ENCODE measurements at places on chromosomes 7 and 10.

- DNase-seq: no peak
Measured at GRCh38 chr7:80591654-80592053, 46.8 kb upstream of the CD36 start.

- peak; percentile 22 for DNase-seq
Measured at GRCh38 chr10:73910764-73911552, at the start of gene PLAU. Gene PLAU (plus strand): TSS chr10:73911132. CDS start chr10:73911556, 424 bp downstream.

DNA sequence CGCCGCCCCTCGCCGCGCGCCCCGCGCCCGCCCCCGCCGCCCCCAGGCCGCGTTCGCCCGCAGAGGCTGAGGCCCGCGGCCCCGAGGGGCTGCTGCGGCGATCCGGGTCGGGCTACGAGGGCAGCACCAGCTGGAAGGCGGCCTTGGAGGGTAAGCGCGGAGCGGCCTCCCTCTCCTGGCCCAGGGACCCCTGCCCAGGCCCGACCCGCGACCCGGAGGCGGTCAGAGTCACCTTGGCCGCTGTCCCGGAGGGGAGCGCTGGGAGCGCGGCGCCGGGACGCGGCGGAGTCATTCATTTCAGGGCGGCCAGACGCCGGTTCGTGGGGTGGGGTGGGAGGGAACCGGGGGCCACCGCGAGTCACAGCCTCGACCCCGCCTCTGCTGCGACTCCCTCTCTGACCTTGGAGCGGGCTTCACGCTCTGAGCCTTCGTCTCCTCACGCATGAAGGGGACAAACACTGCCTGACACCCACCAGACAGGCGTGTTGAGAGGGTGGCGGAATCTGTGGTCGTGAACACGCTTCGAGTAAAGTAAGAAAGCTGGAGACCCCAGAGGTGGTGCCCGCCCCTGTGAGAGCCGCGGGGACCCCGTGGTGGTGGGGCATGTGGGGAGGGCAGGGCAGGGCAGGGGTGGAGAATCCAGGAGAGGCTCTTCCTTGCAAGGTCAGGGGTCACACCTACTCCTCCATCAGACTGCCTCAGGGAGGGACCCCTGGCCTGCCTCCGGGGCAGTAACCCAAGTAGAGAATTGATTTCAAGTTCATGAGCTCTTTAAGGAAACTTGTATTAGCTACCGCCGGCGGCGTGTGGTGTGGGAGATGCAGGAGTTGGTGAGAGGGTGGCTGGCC lies 707 bp downstream of the CLEC2L start:
- DNase-seq: no peak

DNA sequence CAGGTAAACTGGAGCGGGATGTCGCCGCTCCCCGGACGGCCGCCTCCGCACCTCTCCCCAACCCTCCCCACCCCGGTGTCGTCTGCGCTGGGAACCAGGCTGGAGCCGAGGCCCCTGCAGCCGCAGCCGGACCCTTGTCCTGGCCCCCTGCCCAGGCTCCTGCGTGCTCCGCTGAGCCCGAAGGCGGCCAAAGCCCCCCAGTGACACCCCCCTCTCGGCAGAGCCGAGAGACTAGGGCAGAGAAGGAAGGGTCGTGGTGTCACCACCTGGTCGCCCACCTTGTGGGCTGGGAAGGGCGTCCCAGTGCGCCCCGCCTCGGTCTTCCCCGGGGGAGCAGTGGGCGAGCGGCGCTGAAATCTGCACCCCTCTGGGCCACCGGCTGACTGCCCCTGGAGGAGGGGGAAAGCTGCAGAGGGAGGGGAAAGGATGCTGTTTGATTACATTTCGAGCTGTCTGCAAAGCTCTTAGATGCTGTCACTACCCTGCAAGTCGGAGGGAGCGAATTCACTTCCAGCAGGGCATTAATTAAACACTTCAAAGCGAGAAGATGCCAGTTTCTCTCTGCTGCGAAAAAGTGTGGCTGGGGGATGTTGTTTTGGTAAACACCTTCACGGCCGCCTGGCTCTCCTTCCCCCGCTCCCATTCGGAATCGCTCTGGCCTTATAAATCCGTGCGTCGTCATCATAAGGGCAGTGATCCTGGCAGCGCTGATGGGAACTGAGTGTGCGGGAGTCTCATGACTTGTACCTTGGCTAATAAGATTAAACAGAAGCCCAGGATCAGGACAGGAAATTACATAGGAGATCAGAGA lies 622 bp downstream of the DYNC1I1 start:
- no peak for DNase-seq

DNA sequence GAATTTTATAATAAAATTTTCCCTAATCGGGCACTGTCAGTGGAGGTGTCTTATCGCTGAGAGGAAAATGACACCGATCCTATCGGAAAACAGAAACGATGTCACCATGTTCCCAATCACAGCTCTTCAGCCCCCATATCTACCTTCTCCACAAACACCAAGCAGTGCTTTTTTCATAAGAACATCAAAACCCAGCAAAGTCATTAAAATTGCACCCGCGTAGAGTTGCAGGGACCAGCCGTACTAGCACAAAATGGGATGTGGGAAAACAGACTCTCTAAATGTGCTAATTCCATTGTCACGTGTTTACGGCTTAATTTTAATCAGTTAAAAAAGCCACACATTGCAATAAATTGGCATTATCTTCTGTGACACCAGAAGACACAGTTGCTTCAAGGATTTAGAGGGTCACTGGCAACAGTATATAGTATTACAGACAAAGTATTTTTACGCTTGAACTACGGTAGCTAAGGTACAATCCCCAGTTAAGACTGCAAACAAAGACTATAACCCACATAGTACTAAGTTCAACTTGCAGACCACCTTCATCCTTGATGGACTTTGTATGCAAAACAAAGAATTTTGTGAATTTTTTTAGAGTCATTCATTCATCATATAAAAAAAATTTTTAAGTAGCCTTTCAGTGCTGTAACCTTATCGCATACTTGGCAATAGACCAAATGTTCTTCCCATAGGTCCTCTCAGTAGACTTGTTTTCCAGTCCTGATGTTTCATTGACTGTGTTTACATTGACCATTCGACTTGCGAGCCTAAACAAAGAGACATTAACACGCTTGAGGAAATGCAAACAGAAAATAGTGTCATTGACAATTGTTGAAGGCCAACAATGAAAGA lies 116.0 kb downstream of the VTI1A start:
- no peak for DNase-seq

- DNase-seq: no peak
Measured at GRCh38 chr10:114850126-114850525, 28.5 kb downstream of the FHIP2A start.

GRCh38 chr10:110344622-110345021 lies 39.9 kb upstream of the SMNDC1 start:
- DNase-seq: no peak

DNA sequence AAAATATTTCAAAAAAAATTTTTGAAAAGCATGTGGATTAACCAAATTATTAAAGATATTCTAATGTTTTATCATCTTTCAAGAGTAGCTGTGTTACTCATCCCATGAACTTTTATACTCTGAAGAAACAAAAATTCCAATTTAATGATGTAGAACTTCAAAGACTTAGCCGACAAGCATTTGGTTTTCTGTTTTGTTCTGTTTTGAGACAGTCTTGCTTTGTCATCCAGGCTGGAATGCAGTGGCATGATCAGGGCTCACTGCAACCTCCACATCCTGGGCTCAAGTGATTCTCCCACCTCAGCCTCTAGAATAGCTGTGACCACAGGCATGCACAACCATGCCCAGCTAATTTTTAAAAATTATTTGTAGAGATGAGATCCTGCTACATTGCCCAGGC lies 17.8 kb upstream of the LCOR start:
- no peak for DNase-seq

DNA sequence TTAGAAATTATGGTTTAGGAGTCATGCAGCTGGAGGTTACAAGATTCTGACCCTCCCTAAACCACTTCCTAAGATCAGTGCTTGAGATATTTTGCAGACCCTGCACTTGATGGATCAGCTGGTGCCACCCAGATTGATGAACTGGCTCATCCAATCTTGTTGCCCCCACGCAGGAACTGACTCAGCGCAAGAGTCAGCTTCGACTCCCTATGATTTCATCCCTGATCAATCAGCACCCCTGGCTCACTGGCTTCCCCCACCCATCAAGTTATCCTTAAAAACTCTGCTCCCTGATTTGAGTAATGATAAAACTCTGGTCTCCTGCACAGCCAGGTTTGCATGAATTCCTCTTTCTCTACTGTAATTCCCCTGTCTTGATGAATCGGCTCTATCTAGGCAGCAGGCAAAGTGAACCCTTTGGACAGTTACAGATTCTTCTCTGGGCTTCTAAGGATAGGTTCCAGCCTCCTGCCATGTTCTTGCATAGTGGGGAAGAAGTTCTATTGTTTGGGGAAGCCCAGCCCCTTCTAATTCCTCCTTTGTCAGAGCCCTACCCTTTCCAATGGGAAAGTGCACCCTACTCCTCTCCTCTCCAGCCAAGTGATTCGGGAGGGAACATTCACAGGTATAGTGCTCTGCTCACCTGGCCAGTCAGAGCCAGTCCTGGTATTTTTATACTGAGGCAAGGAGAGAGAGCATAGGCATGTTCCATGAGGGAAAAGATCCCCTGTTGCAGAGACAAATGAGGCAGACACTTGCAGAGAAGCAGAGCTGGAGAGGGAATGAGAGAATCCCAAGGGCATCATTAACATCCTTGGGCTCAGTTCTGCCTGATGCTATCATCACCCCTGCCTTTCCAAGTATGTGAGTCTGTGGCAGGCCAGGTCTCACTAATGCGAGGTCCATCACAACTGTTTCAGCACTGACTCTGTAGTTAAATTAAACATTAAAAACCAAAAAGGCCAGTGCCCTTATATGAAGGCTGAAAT lies 224.4 kb upstream of the GALNT17 start:
- no peak for DNase-seq

GRCh38 chr7:102890292-102890970 lies 22.4 kb upstream of the LRRC17 start:
- DNase-seq: no peak

DNA sequence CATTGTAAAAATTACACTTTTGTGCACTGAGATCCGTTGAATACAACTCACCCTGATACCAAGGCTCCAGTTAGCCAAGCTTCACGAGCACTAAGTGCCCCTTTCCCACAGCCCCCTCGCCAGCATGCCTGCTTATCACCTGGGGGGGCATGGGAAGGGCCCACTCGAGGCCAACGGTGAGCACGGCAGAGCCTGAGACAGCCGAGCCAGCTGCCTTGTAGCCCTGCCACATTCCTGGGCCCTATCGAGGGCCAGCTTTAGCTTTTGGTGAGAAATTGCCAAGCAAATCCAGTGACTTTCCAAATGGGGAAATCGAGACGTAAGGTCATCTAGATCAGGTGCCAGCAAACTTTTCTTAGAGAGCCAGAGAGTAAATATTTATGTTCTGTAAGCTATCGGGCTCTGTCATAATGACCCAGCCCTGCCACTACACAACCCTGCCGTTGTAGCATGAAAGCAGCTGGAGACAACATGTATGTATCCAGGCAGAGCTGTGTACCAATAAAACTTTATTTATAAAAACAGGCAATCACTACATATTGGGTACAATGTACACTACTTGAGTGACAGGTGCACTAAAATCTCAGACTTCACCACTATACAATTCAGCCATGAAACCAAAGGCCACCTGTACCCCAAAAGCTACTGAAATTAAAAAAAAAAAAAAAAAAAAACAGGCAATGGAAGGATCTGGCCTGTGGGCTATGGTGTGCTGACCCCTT lies 83.6 kb downstream of the FAM53B start:
- no peak for DNase-seq

- DNase-seq: no peak
Measured at GRCh38 chr10:116696919-116697318, 45.4 kb downstream of the HSPA12A start.

- no peak for DNase-seq
Measured at GRCh38 chr7:38775506-38776175, 133.3 kb downstream of the VPS41 start.

- DNase-seq: peak; percentile 14
Measured at GRCh38 chr10:128147064-128147463, 20.8 kb upstream of the MKI67 start.

DNA sequence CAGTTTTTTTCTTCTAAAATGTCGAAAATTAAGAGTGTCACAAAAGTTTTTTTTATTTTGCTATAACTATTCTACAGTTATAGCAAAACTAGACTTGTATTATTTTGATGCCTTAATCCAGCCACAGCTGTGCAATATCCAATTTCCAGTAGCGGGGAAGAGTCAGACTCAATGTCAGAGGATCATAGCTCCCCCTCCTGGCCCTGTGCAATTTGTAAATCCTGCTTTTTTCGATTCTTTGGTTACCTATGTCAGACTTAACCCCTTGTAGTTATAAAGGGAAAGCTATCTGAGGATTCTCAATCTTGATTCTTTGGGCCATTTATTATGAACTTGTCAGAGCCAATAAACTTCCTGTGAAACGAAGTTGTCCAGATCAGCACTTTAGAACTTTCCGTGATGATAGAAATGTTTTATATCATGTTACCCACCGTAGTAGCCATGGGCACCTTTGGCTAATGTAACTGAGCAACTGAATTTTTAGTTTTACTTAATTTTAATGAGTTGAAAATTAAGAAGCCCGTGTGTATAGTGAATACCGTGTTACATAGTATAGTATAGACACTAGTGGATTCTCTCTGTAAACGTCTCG lies 87.7 kb upstream of the PRKCQ start:
- peak; percentile 44 for DNase-seq

DNA sequence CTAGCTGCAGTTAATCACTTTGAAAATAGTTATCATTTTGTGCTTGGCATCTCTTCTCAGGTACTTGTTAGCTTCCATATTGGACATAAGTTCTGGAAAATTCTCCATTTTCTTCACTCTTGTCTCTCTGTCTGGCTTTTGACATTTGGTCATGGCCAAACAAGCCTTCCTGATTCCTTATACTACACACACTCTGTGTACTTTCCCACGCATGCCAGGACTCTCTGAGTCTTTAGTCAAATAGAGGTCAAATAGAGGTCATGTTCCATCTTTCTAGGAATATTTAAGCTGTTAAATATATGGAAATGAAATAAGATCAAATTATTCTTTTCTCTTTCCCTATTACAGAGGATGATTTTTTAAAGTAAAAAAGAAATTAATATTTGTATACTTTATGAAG lies 235.5 kb upstream of the PLXDC2 start:
- DNase-seq: no peak

GRCh38 chr7:152913492-152913891 lies 153.9 kb downstream of the ACTR3B start:
- no peak for DNase-seq

DNA sequence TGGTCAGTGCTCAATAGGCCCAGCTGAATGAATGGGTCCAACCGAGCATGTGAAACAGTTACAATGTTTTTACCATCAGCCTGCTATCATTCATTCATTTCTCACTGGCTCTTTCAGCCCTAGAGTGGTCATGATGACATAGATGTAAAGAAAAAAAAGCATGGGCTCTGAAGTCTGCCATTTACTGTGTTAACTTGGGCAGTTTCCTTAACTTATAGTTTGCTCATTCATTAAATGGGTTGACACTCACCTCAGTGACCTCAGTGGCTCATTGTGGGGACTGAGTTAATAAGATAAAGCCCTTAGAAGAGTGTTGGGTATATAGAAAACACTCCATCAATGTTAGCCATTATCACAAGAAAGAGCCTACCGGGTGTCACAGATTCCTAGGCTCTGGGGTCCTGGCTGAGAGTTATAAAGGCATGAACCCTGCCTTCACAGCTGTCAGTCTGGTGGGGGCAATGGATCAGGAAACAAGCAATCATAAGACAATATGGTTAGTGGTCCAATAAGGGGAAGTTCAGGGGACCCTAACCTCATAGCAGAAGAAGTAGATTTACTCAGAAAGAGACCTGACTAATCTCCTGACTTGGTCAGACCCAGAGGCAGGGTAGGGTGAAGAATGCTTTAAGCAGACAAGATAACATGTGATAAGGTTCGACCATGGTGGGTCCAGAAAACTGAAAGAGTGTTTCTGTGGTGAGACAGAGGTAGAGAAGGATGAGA lies 29.7 kb upstream of the GPAM start:
- no peak for DNase-seq

- peak; percentile 42 for DNase-seq
Measured at GRCh38 chr10:119466655-119467054, 75.9 kb downstream of the RGS10 start.

GRCh38 chr7:50212666-50213621 lies 91.6 kb upstream of the IKZF1 start:
- DNase-seq: peak; percentile 34
